ENCODE measurements at places on chromosomes 16 and 17.

GRCh38 chr17:77365584-77366186 lies 224.9 kb downstream of the SEC14L1 start:
- DNase-seq, result no peak

DNA sequence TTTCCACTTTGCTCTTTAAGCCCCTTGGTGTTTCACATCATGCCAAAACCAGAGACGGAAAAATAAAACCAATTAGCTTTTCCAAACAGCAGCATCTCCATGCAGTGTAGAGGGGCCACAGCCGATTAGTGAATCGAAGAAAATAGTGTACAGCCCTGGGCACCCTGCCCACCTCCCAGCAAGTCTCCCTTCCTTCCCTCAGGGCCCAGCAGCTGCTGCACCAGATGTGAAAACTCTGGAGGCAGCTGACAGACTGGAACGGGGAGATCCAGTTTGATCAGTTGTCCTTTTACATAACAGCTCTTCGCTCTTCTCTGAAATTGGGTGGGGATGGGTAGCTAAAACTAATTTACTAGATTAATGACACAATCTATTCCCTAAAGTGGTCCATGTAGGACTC lies 19.3 kb downstream of the TMEM11 start:
- no peak for DNase-seq

GRCh38 chr16:78505544-78506366 lies 406.3 kb downstream of the WWOX start:
- DNase-seq, result no peak

GRCh38 chr17:42409523-42410318 lies 13.3 kb downstream of the CAVIN1 start:
- peak; percentile 88 for DNase-seq

GRCh38 chr17:50191359-50192143 lies 9.9 kb downstream of the COL1A1 start:
- DNase-seq, result peak; percentile 45

DNA sequence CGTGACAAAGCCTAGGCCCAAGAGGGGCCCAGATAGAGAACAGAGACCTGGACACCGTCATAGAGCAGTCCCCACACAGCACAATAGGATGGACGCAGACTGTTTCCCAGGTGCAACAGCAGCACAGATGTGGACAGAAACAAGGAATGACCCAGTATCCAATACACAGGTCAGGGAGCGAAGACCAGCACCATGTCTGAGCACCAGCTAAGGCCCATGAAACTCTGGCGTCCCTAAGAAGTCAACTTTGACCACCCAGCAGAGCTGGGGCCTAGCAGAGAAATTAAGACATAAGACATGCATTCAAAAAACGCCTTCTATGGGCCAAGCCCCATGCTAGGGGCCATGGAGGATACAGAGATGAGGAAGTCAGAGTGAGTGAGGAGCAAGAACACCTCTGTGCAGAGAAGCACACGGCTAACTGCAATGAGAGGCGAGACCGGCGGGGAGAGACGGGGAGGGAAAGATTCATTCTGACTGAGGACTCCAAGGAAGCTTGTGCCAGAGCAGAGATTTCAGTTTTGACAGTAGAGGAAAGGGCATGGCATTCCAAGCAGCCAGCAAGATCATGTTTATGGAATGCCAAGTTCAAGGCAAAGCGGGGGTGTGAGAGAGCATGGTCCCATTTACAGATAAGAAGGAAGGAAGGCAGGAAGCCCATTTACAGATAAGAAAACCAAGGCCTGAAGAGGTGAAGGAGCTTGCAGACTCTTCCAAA lies 50.8 kb downstream of the PITPNM3 start:
- no peak for DNase-seq

- DNase-seq, result no peak
Observed at GRCh38 chr17:80259457-80260068, 1.1 kb upstream of the RNF213 start.

GRCh38 chr17:56305007-56305406 lies 151.7 kb downstream of the ANKFN1 start:
- DNase-seq, result no peak

- no peak for DNase-seq
Observed at GRCh38 chr17:29914819-29915537, 15.1 kb downstream of the SSH2 start.

- peak; percentile 81 for DNase-seq
Observed at GRCh38 chr17:38428112-38428642, at the start of gene ARHGAP23. Gene ARHGAP23 (plus strand): TSS chr17:38428464. CDS start chr17:38428486, 22 bp downstream.

DNA sequence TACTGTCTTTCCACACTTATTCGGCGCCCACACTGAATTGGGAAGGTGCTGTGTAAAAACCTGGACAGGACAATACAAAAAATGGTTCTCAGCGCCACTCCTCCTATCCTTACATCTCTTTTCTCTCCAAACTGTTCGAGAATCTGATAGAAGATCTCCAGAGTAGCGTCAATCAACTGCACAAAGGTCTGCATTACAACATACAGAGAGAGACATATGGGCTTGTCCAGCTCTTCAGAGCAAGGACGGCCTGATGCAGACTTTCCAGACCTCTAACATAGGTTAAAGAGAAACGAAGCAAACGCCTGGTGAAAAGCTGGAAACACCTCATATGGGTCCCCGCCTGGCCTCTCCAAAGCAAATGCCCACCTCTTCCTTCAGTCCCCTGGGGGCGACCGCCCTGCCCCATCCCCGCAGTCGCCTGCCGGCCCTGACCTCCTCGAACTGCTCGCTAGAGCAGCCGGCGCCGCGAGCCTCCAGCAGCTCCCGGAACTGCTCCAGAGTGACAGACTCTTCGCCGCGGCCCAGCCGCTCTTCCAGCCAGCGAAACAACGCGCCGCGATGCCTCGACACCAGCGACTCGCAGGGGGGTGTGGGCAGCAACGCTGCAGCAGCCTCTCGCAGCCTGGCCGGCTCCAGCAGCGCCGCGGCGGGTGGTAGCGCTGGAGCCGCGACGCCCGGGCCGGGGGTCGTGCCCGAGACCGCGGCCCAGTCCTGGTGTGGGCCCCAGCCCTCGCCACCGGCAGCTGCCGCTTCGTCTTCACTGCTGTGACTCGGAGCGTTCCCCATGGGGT lies 526 bp downstream of the ZZEF1 start:
- peak; percentile 89 for DNase-seq

DNA sequence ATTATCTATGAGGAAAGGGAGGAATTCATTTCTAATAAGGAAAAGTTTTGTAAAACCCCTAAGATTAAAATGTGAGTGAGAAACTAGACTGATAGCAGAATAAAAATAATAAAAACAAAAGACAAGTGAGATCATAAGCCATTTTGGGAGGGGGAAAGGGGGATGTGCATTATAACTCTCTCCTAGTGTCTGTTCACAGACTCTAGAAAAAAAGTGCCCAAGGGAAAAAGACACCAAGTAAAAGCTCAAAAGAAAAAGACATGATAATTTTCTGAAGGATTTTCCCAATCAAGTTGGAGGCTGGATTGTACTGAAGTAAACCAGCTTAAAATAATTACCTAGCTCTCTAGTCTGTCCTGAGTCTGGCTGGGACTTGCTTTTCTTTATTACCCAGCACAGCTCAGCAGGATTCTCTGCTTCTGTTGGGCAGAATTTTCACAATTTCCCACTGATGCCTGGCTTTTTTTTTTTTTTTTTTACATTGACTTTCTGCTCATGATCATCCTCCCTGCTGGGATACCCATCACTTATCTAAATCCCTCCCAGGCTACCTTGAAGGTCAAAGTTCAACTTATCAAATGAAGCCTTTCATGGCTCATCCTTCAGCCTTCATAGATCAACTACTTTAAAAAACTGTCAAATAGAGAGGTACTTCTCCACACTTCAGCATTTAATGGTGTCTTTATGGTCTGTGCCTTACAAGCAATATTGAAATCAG lies 124.2 kb upstream of the KCNJ16 start:
- no peak for DNase-seq

GRCh38 chr17:41864498-41864835 lies 756 bp downstream of the KLHL11 start:
- DNase-seq, result peak; percentile 93
